Ascending aorta (tissue), 2 donors: ENCODE measurements at places on chromosomes 6 and 20.
A peak's percentile ranks its signal among the peaks of the same experiment; 100 is the strongest.

DNA sequence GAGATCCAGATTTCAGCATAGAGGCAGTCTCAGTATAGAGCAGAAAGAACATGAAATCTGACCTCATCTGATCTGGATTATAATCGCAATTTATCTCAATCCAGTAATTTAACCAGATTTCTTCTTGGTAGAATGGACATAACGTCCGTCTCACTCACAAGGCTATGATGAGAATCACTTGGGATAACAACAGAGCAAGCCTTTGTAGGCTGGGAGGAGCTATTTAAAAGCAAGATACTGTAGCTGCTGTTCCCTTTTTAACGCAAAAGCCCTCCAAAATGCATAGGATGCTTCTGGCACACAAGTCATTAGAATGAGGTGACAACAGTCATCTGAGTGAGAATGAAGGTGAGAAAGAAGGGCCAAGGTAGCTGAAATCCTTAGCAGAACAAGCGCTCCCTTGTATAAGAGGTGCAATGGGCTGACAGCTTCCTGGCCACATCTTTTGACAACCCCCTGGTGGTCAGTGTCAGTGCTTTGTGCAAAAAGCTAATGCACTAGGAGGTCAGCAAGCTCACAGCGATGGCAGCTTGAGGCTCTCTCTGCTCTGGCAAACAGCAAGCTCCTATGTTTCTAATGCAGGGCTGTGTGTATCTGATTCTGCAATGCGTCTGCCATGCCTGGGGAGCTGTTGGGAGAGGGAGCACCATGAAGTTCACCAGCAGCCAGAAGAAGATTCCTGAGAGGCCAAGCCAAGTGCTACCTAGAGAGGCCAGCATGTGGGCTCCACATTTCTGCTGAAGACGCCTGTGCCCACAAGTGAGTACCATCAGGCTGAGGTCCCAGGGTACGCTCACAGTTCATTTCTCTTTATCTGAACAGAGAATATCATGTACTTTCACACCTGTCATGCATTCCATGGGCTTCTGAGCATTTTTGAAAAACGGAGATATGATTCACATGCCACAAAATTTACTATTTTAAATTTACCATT lies 16.2 kb downstream of the METTL24 start:
- DNase-seq, result no peak

- DNase-seq, result peak; percentile 65
Observed at GRCh38 chr20:2752567-2753460, 47.6 kb downstream of the CPXM1 start.

- DNase-seq, result no peak
Observed at GRCh38 chr6:11428371-11428770, 109.2 kb upstream of the TMEM170B start.

- DNase-seq, result no peak
Observed at GRCh38 chr6:84329516-84329915, 102.1 kb upstream of the CEP162 start.

- DNase-seq, result no peak
Observed at GRCh38 chr6:89525786-89526562, 93.0 kb downstream of the ANKRD6 start.

DNA sequence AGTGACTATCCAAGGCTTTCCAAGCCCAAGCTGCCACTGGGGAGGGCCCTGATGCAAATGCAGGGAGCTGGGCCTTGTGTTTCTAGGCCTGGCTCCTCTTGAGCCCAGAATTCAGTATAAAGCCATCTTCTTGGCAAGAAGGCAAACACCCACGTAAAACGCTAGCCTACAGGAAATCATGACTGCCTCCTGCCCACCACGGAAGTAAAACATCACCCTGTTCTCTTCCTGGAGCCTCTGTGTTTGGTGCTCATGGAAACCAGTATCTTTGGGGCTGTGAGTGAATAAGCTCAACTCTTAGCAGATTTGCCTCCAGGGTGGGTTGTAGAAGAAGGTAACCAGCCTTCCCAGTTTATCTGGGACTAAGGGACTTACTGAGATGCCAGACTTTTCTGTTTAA lies 271.0 kb downstream of the ZNF217 start:
- no peak for DNase-seq

GRCh38 chr20:14259689-14260088 lies 77.7 kb downstream of the FLRT3 start:
- no peak for DNase-seq

DNA sequence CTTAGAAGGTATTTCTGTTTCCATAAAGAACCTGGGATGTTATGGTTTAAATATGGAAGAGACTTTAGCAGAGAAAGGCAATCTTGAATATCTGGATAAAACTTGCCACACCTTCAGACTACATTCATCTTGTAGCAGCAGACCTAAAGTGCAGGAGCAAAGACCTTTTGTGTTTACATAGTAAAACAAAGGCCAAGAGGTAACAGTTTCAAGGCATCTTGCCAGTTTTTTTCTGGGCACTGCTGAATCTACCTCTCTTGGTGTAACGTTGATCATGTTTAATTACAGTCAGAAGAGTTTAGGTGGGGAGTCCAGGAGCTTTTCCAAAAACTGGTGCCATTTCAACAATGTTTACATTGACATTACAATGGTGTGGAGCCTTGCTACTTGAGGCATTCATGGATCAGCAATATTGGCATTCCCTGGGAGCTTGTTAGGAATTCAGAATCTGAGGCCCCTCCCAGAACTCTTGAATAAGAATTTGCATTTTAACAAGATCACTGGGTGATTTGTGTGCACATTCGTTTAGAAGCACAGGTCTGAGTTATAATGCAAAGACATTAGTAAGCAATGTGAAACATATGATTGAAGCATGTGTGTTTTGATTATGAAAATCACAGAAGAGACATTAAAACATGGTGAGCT lies 94.5 kb downstream of the F13A1 start:
- DNase-seq, result no peak

DNA sequence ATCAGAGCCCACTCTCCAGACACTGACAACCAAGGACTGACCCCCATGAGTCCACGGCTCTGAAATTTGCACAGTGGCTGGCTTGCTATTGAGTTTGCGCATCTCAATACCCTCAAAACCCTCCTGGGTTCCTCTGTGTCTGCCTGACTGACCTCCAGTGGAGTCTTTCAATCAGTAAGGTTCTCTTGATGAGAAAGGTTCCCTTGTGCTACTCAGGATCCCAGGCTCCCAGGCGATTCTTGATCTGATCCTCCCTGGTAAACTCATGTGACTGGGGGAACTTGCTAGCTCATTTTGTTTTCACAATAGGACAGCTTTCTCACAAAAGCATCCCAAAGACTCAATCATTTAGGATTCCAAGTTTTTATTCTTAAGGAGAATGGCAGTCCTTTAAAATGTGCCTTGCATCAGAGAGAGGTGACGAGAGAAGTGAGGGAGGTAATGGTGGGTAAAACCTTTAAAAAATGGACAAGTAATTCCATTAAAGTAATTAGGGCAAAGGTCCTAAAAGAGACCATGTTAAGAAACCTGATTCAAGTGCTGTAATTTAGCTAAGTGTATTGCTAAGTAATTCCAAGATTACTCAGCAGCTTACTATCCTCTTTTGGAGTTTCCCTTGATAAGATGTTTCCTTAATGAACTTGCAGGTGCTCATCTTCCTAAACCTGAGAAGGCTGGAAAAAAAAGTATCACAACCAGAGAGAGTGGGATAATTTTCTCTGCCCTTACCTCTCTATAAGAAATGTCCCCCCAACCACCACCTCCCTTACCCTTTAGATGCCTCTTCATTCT lies 304.7 kb upstream of the SGK1 start:
- DNase-seq, result no peak

DNA sequence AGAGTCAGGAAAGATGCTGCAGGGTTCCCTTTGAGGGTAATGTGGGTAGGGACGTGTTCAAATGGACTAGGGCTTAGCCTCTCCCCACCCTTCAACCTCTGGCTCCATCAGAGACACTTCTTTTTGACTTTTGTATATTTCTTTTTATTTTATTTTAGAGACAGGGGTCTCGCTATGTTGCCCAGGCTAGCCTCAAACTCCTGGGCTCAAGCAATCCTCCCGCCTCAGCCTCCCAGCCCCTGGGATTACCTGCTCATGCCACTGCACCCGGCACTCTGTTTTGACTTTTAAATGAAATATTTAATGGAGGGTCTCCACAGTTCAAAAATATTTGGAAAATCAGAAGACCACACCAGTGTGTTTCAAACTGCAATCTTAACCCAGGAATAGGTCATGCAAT lies 8.6 kb downstream of the HNF4A start:
- DNase-seq, result no peak

- no peak for DNase-seq
Observed at GRCh38 chr6:86331265-86331840, 606.0 kb upstream of the HTR1E start.

DNA sequence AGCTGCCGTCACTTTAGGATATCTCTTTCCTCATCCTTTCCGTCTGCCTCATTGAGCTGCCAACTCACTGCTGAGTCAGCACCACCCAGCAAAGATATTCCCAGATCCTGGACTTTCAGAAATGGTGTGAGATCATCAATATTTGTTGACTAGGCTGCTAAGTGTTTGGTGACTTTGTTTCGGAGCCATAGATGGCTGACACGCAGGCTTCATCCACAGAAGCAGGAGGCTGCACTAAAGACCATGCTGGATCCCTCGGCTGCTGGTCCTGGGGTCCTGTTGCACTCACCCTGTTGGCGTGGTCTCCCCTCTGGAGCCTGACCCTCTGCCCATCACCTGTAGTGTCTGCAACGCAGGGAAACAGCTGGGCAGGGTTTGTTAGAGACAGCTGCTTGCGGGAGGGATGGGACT lies 96.5 kb downstream of the ERMARD start:
- DNase-seq, result no peak

- DNase-seq, result no peak
Observed at GRCh38 chr6:111027219-111027618, 45.4 kb downstream of the RPF2 start.

GRCh38 chr20:5072756-5073659 lies 46.8 kb downstream of the PCNA start:
- DNase-seq, result peak; percentile 95

DNA sequence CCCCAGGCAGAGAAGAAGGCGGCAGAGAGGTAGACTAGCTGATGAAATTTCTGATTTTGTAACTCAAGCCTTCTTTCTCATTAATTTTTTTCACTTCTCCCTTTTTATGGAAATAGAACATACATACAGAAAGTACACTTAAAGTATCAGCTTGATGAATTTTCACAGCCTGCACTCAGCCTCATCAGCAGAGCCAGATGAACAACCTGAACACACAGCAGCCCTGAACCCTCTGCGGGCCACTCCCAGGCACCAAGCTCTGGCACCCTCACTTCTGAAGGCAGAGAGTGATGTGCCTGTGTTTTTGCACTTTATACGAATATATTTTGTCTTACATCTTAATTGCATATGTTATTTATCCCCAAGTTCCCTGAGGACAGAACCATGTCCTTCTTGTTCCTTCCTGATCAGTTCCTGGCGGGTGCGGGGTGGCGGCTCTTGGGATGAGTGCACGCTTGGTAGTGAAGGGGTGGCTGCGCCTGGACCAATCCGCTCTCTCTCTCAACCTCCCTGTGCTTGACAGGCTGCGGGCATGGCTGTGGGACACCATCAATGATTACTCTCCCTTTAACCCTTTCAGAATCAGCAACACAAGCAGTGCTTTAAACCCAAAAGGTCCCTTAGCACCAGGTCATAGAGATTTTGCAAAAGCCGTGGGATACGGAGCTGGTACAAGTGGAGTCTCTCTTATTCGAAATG lies 34.8 kb upstream of the AFDN start:
- no peak for DNase-seq
